Cortex of kidney (tissue), 1 donor: ENCODE measurements at places on chromosomes 2 and 18.

GRCh38 chr2:102094917-102095316 lies 47.6 kb upstream of the IL1R1 start:
- no peak for DNase-seq

- DNase-seq, result no peak
These were observed 69.2 kb downstream of the PDCL3 start for GRCh38 chr2:100632037-100632436.

- DNase-seq, result no peak
These were observed 22.9 kb downstream of the DSG4 start for GRCh38 chr18:31399306-31400032.

DNA sequence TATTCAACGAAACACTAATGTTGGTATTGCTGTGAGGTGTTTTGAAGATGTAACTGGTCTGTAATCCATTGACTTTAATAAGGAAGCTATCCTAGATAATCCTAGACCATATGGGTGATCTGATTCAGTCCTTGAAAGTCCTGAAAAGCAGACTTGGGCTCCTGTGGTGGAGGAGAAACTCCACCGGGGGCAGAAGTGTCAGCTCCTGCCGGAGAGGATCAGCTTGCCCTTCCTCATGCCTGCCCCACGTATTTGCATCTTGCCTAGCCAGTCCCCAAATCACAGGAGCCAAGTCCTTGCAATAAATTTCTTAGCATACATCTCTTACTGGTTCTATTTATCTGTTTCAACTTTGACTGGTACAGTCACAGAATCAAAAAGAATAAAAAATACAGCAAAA lies 144.2 kb upstream of the DLGAP1 start:
- no peak for DNase-seq

DNA sequence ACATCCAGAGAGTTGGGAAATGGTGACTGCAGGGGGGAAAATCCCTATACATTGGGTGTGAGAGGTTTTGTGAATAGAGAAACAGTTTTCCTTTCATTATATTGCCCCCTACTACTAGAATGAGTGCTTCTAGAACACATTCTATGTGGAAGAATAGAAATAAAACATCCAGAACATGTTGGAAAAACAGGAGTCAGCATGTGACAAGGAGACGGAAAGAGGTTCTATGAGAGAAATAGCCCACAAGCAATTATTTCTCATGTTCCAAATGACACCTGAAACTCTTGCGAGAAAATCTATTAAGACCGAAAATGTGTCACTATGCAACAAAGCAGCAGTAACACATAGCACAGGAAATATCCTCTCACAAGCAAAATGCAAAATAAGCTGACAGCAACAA lies 202.7 kb upstream of the SPOPL start:
- no peak for DNase-seq

DNA sequence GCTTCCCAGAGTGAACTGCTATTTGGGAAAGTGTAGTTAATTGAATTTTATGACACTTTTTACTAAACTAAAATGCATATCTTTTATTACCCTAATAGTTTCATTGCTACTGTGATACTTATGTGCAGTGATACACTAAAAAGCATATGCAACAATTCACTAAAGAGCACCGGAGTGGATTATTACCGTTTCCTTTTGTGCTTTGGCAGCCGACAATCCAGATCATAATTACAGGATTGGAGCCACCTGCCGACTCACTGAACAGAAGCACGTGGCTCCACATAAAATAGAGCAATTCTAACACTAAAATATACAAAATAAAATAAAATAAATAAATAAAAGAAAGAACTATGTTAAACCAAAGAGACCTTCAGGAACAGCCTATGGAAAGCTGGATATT lies 583.4 kb downstream of the NRXN1 start:
- DNase-seq, result no peak

DNA sequence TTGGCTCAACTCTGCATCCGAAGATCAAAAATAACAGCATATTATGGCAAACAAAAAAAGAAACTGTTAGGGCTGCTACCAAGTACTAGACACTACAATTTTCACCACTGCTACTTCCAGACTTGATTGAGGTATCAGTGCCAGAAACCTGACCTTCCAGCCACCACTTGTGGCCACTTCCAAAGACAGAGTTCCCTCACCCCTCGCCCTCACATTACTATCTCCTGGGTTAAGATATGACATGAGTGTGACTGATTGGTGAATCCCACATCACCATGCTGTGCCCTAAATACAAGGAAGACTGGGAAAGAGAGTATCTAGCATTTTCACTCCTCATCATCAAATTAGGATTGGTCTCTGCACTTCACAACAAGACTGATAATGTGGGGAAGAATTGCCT lies 296.1 kb upstream of the NT5C1B start:
- no peak for DNase-seq

- no peak for DNase-seq
These were observed 124.7 kb downstream of the ICOS start for GRCh38 chr2:204061241-204061640.

GRCh38 chr18:9803063-9803697 lies 82.6 kb upstream of the TXNDC2 start:
- no peak for DNase-seq

DNA sequence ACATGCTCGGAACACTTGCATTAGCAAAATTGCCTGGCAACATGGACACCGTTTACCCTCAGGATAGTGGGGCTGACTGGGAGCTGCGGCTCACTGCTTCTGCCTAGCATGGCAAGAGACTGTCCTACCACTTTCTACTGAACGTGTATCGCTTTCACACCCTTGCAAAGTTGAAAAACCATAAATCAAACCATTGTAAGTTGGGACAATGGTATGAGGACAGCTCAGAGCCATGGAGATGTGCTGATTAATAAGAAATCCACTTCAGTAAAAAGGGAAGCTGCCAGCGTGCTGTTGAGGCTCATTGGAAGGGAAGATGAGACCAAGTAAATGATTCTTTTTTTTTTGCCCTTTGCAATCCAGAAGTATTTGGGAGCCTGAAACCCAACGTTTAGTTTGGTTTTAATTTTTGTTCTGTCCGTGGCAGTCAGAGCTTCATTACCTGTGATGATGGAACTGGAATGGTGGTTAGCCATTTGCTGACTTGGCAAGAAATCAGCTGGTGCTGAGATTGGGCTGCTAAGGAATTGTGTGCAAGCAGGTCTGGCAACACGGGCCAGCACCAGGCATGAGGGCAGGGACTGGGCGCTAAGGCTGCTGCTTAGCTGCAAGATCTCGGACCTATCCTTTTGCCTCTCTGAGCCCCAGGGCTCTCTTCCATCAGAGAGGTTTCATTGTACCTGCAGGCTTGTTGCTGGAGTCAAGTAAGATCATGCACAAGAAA lies 75.5 kb upstream of the HS6ST1 start:
- DNase-seq, result no peak

GRCh38 chr18:23154823-23155500 lies 19.7 kb downstream of the CABLES1 start:
- DNase-seq, result no peak

GRCh38 chr18:37754141-37754540 lies 188.5 kb upstream of the CELF4 start:
- no peak for DNase-seq
